ENCODE measurements at places on chromosomes 2 and 18. TPM values are rescaled to one million over a fixed set of nuclear protein-coding genes. Genes with fewer than 3 reads are reported as not detected.

SGPP2 gene
- polyA plus RNA-seq, result 0.08 TPM

LIPG gene
- 0.33 TPM for polyA plus RNA-seq

TFPI gene
- polyA plus RNA-seq, result 18.7 TPM

ZEB2 gene
- polyA plus RNA-seq, result 3.3 TPM

LHCGR gene
- not detected for polyA plus RNA-seq

ALPI gene
- not detected for polyA plus RNA-seq

CNDP1 gene
- polyA plus RNA-seq, result not detected

DNAJC5G gene
- polyA plus RNA-seq, result not detected

TEKT4 gene
- polyA plus RNA-seq, result not detected

PAX3 gene
- not detected for polyA plus RNA-seq

KCNG2 gene
- not detected for polyA plus RNA-seq

VIL1 gene
- 1.2 TPM for polyA plus RNA-seq

MAP4K3 gene
- 17.9 TPM for polyA plus RNA-seq

C2orf66 gene
- polyA plus RNA-seq, result 0.05 TPM

LOXHD1 gene
- not detected for polyA plus RNA-seq

TRIM43 gene
- not detected for polyA plus RNA-seq

TIMM21 gene
- polyA plus RNA-seq, result 61.4 TPM

UGT1A1 gene
- 1.9 TPM for polyA plus RNA-seq

PIEZO2 gene
- polyA plus RNA-seq, result 1.6 TPM

GCKR gene
- 0.25 TPM for polyA plus RNA-seq

SKOR2 gene
- not detected for polyA plus RNA-seq

BCL2L11 gene
- polyA plus RNA-seq, result 14.5 TPM

FLACC1 gene
- 0.07 TPM for polyA plus RNA-seq

SPATA3 gene
- polyA plus RNA-seq, result not detected

CDK15 gene
- polyA plus RNA-seq, result not detected

CYP27C1 gene
- polyA plus RNA-seq, result 4.6 TPM
